NCI-H1417 treated with DMSO at 0.1 percent for 48 hours (cell line): ENCODE measurements at places on chromosomes 3 and 15.

DNA sequence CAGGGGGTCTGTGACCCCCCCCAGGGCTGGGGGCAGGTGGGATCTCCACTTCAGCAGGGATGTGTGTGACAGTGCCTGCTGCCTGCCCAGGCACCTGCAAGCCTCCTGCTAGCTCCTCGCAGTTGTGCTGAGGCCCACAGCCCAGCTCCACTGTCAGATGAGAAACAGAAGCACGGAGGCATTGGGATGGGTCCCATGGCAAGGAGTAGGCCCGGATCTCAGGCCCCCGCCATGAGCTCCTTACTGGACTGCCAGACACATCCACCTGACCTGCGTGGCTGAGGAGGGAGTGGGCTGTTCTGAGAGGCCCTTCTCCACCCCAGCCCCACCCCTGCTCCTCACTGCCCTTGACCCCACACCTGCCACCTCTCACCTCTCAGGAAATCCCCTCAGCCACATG is 18.2 kb upstream of the SKOR1 start:
- no peak for DNase-seq

DNA sequence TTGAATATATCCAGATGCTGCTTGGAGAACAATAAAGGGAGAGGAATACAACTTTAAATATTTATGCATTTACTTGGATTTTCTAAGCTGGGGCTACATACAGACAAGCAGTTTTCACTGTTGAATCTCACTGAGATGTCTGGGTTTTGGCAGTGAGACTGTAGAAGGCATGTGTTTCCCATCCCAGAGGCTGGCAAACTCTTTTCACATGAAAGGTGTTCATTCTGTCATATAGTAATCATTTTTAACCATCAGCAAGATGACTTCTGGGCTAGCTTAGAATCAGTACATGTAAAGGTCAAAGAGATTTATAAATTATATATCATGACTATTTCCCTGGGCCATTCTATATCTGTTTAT is 218.7 kb upstream of the SGO1 start:
- no peak for DNase-seq

DNA sequence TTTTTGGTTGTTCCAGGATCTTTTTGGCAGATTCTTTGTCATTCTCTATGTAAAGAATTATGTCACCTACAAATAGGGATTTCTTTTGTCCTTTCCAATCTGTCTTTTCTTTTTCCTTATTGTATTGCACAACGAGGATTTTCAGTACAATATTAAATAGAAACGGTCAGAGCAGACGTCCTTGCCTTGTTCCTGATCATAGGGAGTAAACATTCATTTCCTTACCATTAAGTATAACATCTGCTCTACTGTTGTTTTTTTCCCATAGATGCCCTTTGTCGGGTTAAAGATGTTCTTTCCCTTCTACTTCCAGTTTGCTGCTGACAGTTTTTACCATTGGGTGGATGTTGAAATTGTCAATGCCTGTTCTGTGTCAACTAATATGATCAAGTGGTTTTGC is 528.4 kb downstream of the OCA2 start:
- DNase-seq, result no peak

DNA sequence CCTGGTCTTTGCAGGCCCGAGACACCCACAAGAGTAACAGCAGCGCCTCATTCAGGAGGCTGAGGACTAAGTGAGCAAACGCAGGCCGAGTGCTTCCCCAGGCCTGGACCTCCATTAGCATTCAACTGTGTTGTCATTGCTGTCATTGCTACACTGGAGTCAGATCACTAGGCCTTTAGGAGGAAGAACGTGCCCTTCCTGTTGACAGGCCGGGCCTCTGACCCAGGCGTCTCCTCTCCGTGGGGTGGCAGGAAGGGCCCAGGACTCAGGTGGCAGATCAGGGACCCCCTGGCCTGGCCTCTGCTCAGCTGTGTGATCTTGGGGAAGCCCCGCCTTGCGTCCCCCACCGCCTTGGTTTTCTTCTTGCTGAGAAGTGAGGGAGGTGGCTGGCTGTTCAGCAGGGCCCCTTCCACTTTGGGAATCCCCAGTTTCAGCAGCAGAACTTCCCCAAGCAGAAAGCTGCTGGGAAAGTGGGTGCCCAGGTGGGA is 19.1 kb downstream of the ZDHHC19 start:
- no peak for DNase-seq

- no peak for DNase-seq
Measured at GRCh38 chr3:4756855-4757574, 222.2 kb upstream of the BHLHE40 start.

- DNase-seq, result no peak
Measured at GRCh38 chr15:93219859-93220420, 130.9 kb upstream of the RGMA start.

- no peak for DNase-seq
Measured at GRCh38 chr3:60555686-60556354, 695.4 kb downstream of the FHIT start.

GRCh38 chr3:14839236-14839635 is 20.5 kb downstream of the FGD5 start:
- no peak for DNase-seq

DNA sequence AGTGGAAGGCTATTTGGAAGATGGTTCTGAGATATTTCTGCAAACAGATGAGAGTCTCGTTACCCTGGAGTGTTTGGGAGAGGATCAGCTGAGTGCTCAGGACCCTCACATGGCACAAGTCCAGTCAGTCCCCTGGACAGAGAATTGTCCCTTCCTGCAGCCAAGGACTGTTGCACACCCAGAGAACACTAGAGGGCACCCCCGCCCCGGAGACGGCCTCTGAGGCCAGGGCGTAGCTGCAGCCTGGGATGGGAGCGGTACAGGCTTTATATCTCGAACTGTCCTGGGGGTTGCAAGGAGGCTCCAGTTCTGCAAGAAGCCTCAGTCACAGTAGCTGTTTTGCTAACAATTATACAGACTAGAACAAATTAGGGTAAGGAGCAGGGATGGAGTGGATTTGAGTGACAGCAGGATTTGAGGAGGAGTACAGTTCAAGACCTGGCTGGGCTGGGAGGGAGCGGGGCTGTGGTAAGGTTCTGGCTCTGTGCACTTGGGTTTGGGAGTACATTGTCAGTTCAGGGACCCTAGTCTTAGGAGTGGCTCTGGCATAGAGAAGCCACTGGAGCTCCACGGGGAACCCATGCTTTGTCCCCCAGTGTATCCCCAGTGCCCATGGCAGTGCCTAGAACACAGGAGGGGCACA is 67.6 kb upstream of the HACD2 start:
- peak; percentile 14 for DNase-seq

- DNase-seq, result no peak
Measured at GRCh38 chr15:70763950-70764730, 782 bp upstream of the UACA start.

GRCh38 chr15:39629906-39630305 is 49.0 kb downstream of the THBS1 start:
- DNase-seq, result no peak

DNA sequence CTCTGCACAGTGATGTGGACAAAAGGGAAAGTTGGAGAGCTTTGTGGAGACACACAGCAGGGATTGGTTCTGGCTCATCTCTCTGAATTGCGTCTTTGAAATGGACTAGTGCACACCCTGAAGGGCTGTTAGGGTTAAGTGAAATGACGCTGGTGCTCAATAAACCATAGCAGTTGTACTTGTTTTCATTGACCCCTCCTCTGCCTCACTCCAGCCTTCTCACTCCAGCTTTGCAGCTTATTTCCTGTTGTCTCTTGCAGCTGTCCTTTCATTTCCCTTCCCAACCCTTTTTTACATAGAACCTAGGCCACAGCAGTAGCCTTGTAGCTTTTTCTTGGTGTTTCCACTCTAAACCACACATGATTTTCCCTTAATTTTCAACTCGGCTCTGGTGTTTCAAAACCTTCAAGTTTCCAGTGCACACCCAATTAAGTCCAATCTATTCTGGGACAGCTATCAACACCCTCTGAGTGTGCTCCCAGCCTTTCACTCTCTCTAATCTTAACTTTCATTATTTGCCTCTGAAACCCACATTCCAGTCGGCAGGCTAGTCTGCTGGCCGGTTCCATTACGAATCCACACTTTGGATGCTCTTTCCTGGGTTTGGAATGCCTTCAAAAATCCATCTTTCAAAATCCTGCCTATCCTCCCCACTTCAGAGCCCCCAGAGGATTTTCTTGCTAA is 6.4 kb downstream of the C3orf52 start:
- no peak for DNase-seq

DNA sequence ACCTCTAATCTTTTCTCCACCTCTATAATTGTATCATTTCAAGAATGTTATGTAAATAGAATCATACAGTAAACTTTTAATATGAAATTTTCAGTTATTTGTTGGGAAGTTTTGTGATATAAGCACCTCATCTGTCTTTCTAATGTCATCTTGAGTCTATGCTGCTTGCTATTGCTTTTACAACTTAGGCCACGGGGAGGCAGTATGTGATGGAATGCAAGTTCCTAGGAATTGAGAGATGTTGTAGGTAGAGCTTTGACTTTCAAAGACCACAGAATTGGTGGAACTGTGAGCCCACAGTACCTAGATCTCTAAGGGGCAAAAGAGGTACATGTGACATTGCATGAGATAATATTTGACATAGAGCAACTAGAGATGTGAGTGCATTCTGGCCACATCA is 328.3 kb downstream of the MFSD1 start:
- DNase-seq, result no peak

GRCh38 chr3:47416041-47416440 is 35.2 kb downstream of the PTPN23 start:
- DNase-seq, result no peak

- no peak for DNase-seq
Measured at GRCh38 chr15:92899601-92899947, 550 bp upstream of the CHD2 start.

DNA sequence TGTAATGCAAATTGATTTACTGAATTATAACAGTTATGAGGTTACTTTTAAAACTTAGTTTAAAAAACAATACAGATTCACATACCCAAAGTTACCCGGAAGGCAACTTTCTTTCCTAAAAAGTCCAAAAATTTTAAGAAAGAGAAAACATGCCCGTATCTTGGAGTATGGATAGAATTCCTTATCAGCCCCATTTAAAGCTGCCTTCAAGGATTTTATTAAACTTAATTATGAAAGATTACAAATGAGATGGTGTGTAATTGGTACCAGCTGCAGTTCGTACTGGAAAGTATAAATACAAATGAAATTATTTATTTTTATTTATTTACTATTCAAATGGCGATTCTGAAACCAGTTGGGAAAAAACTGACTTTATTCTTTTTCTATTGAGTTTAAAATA is 39.4 kb downstream of the SATB1 start:
- DNase-seq, result no peak

- no peak for DNase-seq
Measured at GRCh38 chr3:6125520-6125919, 735.4 kb upstream of the GRM7 start.

- DNase-seq, result peak; percentile 76
Measured at GRCh38 chr15:67839499-67839928, 331 bp downstream of the RNU6-1 start.

GRCh38 chr3:65593780-65594752 is 444.7 kb downstream of the MAGI1 start:
- DNase-seq, result no peak

DNA sequence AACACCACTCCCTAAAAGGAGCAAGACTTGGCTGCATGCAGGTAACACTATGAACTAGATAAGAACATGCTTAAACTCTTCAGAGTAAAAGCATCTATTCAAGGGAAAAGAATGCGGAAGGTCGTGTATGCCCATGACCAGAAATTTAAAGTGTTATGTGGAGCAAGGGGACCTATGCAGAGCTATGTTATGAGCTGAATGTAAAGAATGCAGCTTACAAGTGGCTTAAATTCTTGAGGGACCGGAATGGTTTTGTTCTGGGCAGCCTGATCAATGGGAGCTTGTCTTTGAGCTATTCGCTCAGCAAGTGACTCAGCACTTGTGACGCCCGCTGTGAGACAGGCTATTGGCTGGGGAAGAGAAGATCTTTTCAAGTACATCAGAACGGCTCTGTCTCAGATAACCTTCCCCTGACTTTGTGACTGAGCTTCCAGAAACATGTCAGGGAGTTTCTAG is 367.5 kb upstream of the THBS1 start:
- DNase-seq, result no peak

DNA sequence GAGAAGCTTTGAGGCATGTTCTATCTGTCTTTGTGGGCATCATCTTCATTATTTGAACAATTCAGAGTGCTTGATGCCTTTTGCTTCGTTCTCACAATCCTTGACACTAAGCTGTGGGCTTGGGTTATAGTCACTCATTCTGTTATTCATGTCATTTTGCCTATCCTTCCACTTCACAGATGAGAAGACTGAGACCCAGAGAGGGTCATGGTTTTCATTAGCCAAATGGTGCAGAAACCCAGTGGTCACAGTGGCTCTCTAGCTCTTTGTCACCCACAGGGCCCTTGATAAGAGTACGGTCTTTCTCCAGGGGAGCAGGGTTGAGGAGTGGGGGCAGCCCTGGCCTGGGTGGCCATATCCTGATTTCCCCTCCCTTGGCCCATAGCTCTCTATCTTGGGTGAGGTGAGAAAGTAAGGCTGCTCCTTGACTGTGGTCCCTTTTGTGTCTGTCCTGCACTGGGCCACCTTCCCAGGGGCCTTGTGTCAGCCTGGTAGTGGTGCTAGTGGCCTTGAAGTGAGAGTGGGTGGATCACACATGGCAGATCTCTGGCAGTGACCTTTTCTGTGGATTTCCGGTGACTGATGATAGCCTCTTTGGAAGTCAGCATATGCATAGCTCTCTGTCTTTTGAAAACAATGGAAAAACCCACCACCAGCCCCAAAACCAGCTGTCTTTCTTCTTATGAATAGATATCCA is 130.1 kb downstream of the IGF1R start:
- no peak for DNase-seq

DNA sequence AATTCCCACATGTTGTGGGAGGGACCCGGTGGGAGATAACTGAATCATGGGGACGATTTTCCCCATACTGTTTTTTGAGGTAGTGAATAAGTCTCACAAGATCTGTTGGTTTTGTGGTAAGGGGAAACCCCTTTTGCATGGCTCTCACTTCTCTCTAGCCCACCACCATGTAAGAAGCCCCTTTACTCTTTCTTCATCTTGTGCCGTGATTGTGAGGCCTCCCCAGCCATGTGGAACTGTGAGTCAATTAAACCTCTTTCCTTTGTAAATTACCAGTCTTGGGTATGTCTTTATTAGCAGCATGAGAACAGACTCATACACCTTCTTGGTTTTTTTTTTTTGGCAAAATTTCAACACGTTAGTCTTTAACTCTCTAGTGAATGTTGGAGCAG is 18.1 kb downstream of the ARL8B start:
- DNase-seq, result no peak

DNA sequence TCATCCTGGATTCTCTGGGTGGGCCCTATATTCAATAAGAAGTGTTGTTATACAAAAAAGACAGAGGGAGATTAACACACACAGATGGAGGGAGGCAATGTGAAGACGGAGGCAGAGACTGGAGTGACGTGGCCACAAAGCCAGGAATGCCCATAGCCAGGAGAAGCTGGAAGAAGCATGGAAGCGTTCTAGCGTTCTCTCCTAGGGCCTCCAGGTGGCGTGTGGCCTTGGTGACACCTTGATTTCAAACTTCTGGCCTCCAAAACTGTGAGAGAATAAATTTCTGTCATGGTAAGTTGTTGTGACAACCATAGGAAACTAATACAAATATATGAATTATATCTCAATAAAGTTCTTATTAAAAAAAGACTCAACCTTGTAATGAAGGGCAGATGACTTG is 21.3 kb downstream of the THBS1 start:
- no peak for DNase-seq

GRCh38 chr3:124293584-124293983 is 301.7 kb upstream of the ROPN1 start:
- no peak for DNase-seq
